Suppressor macrophage (primary cell): ENCODE measurements at places on chromosomes 7 and 10.
A peak's percentile ranks its signal among the peaks of the same experiment; 100 is the strongest.

DNA sequence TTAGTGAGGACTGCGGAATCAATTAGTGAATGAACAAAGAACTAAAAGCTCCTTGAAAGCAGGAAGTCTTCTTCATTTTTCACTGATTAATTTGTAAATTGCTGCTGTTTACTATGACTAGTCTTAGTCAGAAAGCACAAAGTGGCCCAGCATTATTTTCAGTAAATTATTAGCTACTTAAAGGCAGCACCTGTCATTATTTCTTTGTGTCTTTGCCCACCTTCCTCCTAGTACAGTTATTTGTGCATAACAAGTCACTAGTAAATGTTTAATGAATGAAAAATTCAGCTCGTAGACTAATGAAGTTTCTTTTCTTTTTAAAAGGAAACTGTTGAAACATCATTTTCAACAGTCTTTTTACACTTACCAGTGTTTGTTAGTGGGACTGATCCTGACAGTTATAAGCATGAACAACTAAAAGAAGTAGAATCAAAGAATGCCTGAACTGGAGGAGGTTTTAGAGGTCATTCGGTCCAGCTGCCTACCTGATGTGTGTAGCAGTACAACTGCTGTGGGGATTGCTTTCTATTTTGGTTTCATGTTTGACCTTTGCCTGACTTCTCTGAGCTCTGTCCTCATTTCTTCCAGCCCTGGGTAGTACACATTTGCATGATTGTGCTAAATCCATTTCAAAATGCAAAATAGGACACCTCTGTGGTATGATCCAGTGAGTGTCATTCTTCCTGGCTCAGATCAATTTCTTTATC is 140.0 kb upstream of the PHYHIPL start:
- DNase-seq, result no peak

- peak; percentile 16 for DNase-seq
Measured at GRCh38 chr7:88140947-88141346, 78.9 kb downstream of the SRI start.

DNA sequence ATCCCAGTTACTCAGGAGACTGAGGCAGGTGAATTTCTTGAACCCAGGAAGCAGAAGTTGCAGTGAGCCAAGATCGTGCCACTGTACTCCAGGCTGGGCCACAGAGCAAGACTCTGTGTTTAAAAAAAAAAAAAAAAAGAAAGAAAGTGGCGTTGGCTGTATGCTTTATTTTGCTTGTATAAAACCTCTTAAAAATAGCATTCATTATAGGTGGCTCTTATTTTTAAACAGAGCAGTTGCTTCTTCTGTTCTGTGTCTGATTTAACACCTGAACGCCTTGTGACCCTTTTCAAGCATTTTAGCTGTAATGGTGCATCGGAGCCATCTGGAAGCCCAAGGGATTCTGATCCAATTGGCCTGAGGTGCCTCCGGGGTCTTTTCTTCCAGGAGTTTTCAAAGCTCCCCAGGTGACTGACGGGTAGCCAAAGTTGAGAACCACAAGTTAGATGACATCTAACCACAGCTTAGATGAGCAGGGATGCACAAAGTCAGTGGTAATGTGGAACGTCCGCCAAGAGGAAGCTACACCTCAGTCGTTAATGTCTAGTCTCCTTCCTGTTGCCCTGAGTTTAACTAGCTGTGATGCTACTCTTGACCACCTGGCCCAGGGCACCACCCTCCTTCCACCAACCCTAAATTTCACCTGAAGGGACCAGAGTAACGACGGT is 274.6 kb upstream of the KLF6 start:
- no peak for DNase-seq

- no peak for DNase-seq
Measured at GRCh38 chr7:33716581-33717477, 188.5 kb upstream of the BMPER start.

DNA sequence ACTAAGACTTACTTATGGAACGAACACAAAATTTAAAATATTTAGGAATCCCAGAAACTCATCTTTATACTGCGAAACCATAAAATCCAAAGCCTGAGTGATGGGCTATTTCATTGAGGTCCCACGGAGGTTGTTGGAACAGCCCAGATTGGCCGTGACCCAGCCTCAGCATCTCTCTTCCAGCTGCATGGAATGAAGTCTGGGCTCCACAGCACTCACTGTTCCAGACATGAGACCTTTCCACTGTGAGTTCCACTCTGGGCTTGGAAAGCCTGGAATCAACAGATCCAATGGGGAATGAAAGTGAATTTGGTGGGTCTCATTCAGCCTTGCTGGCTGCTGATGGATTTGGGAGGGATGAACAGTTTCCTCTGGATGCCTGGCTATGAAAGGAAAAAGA is 184.9 kb downstream of the EMX2 start:
- no peak for DNase-seq

- DNase-seq, result no peak
Measured at GRCh38 chr10:15370212-15370855, 755 bp downstream of the FAM171A1 start.

DNA sequence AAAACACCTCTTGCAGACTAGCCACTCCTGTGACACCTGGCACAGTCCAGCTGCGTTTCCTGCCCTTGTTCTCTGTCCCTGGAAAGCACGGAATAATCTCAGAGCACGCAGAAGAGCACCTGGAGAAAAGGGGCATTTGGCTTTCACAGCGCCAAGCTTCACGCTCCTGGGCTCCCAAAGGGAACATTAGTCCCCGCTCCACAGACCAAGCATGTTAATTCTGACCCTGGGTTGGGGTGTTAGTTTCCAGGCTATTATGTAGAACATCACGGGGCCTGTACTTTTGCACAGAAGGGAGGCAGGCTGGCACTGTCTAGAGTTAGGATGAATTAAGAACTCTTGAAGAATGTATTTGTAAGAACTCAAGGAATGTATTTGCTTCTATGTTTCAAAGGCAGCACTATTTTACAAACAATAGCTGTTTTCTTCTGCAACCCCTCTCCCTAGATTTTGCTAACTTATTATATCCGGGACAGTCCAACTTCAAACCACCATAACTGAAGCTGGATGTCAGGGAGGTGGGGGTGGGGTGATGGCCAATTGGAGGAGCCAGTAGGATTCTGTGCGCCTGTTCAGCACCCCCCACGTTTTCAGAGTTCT is 62.2 kb upstream of the TRIM8 start:
- no peak for DNase-seq

- no peak for DNase-seq
Measured at GRCh38 chr7:117274951-117275350, 47.9 kb downstream of the WNT2 start.

- DNase-seq, result no peak
Measured at GRCh38 chr10:44339218-44339617, 45.7 kb downstream of the CXCL12 start.

DNA sequence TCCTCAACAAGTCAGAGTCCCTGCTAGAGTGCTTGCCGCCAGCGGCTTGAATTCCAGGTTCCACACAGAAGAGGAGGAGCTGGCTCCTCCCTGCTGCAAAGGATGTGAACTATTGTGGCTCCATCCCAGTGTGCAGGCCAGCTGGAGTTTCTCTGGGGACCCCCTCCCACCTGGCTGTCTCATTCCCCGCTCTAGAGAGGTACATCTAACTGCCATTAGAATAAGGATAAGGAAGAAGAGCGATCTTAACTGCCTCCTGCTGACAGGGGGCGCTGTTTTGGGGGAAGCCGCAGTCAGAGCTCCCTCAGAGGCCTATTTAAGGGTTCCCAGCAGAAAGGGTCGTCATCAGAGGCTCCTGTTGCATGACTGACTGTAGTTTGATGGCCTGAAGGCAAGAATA is 40.8 kb upstream of the HECW1 start:
- peak; percentile 58 for DNase-seq

DNA sequence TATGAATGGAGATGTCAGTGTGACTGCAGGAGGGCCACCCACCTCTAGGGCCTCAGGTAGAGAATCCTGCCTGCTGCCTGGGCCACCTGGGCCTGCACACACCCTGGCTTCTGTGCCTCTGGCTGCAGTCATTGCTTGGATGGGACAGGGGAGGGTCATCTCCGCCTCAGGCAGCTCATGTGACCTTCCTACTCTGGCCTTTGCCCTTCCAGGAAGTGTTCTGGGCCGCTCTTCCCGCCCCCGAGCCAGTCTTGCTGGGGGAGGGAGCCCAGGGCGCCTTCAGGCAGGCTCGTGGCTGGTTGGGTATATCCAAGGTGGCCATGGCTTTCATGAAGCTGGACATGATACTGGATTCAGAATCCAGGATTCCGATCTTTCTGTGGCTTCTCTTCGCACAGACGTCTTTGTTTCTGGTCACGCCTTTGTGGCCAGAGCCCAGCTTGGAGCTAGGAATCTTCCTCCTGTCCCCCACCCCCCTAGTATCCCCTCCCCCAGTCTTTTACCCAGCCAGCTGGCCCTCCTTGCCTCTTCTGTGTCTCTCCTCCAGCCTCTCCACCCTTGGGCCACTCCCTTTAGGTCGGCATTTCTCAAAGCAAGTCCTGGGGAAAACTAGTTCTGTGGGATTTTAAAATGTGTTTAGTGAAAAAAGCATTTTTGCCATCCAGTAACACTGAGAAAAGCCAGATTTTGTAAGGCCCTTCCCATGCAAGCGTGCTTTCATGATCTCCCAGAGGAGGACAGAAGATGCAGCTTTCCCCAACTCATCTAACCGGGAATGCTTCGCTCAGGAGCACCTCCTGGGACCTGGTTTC is 119.6 kb downstream of the ZMIZ1 start:
- peak; percentile 75 for DNase-seq

- peak; percentile 85 for DNase-seq
Measured at GRCh38 chr10:124721330-124722045, 22.7 kb downstream of the FAM53B start.

DNA sequence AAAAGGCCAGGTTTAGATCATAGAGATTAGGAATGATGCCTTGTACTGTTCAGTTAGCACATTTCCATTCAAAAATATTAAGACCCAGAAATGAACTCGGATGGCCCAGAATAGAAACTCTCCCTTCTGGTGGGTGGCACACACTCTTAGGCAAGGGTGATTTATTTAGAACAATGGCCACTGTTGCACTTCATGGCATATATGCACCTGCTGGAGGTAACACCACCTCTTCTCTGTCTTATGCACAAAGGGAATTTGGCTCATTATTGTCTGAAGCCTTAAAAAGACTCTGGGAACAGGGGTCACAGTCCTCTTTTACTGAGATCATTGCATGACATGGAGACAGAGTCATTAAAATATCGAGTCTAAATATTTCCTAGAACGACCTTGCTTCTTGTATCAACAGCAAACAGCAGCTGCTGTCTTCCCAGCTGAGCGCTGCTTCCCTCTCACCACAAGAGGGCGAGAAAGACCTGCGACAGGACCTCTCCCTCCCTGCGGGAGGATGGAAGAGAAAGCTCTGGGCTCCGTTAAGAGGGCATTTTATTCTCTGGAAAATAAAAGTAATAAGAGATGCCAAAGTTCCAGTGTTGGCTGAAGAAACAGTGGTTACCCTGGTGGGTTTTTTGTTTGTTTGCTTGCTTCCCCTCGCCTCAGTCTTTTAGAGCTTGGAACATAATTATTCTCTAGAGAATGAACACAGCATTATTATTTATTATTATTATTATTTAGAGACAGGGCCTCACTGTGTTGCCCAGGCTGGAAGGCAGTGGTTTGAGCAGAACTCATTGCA is 13.5 kb upstream of the BAMBI start:
- peak; percentile 91 for DNase-seq

DNA sequence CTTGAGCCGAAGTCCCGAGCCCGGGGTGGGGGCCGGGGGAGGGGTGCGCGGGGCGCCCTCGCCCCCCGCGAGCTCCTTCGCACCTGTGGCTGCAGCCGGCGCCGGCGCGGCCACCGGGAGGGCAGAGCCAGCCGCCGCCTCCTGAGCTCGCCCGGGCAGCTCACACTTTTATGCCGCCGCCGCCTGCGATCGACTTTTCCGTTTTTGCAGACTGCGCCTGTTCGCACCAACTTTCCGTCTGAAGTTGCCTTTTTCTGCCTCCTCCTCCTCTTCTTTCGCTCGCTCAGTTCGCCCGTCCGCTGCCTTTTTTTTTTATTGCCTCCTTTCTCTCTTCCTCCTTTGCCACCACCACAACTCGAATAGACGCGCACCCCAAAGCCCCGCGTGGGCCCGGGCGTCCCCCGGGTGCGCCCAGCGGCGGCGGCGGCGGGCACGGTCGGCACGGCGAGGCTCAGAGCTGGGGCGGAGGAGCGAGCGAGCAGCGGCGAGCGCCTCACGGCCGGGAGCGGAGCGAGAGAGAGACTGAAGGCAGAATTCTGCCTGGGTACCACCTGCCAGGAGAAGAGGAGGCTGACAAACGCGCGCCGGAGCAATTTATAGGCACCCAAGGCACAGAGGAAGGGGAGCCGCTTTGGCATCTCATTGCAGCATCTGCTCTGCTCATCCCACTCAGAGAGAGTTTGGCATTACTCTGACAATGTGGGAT is at the start of gene C1QL3:
Gene C1QL3 (minus strand): TSS at position 569 of the 706 bp plus-strand sequence. CDS start 814 bp downstream, outside the sequence.
- DNase-seq, result no peak

DNA sequence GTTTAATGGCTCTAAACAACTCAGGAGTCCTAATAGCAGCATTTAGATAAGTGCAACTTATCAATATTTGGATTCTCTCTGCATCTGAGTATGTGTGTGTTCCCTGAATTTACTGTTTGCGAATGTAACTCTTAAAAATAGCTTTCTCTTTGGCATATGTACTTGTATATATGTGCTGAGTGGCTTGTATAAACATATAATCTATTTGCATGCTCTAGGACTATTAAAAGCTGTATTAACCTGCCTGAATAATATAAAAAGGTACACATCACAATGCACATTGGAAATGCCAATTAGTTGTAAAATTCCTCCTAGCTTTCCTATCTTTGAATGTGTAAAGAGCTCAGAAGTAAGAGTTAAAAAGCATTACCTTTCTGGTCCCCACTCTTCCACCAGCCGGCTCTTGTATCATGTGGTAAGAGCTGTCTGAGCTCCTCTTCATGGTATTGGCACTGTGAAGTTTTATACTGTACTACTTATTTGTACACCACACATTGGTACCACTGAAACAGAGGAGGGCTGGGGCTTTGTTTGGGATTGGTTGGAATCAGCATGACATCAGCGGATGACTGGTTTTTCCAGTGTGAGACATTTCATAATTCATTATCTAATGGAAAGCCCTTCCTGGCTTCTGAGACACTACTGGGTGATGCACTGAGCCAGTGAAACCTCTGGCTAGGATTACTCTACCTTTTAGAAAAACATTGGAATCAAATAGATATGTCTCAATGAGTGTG is at the start of gene INHBA:
Gene INHBA (minus strand): TSS at position 456 of the 737 bp plus-strand sequence. CDS start 2,716 bp downstream, outside the sequence.
- DNase-seq, result no peak

GRCh38 chr7:44433255-44434022 is 57.0 kb downstream of the NUDCD3 start:
- DNase-seq, result no peak

DNA sequence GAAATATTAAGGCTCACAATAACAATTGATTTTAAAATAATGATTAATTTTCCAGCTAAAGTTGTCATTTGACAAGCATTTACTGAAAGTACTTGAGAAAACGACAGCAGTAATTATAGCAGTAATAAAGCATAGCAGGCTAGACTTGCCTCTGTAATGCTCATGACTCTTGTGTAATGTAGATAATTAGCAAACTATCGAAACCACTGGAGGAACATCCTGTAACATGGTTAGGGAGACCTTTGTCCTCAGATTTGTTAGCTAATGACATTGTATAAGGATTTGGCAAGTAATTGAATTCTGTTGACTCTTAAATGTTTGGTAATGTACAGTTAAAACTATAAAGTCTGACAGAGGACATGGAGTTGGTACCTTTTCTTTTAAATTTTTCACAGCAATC is 24.8 kb downstream of the ARL4A start:
- DNase-seq, result peak; percentile 67
